DMS153 (cell line): ENCODE measurements at places on chromosomes 11 and 22.

DNA sequence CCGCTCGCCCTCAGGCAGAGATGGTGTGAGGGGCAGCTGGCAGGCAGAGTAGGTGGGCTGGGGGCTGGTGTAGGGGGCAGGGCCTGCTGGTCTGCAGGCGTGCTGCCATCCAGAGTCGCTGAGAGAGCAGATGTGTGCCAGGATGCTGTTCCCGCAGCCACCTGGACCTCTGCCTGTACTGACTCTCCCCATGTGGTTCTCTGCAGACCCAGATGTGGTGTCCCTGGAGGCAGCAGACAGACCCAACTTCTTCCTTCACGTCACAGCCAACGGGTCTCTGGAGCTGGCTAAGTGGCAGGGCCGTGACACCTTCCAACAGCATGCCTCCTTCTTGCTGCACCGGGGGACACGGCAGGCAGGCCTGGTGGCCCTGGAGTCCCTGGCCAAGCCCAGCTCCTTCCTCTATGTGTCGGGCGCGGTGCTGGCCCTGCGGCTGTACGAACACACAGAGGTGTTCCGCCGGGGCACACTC lies 58.6 kb downstream of the OTOG start:
- DNase-seq = no peak

DNA sequence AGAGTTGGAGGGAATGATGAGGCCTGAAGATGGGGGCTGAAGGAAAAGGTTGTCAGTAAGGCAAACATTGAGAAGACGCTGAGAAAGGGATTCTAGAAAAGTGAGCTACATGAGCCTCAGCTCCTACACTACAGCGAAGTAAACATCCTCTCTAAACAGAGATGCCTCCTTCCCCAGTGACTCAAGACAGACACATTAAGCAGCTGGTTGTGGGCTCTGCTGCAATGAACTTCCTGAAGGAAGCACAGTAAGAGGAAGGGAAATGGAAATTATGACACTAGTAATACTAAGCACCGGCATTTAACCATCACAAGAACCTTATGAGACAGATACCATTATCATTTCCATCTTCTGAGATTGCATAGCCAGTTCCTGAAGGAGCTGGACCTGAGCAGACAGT lies 190.5 kb downstream of the C11orf87 start:
- DNase-seq = no peak

DNA sequence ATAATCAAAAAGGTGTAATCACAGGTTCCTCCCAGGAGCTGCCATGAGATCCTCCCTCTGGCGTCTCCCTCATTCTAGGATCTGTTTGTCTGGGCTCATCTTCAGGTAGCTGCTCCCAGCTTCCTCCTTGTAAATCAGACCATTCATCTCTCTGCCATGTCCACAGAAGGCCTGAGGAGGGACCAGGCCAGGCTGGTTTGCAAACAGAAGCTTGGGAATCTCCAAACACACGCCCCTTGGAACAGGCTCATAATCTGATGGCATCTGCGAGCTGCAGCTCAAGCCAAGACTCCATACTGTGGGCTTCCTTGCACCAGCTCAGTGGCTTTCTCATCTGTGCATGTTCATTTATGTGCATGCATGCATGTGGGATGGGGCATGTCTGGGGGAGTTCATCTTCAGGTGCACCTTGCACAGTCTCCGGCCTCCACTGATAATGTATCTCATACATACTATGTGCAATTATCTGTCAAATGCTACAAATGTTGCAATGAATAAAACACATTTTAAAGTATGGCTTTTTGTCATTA lies 134.9 kb downstream of the NXPE2 start:
- DNase-seq = no peak

DNA sequence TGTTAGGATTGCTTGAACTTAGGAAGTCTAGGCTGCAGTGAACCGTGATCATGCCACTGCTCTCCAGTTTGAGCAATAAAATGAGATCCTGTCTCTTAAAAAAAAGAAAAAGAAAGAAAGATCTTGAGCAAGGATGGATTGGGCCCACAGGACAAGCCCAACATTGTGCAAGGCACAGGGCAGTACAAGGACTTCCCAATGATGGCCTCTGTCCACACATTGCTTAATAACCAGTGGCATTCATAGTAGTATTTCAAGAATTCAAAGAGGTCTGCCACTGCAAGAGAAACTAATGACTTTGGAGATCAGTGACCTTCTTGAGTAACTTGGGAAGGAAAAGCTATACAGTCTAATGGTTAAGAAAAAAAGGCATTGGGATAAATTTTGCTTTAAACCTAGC lies 44.6 kb downstream of the SEZ6L start:
- no peak for DNase-seq

- no peak for DNase-seq
Observed at GRCh38 chr11:130051082-130051481, 18.6 kb upstream of the APLP2 start.
